ENCODE measurements at places on chromosomes 3 and 15. TPM values are rescaled to one million over a fixed set of nuclear protein-coding genes. Genes with fewer than 3 reads are reported as not detected.

CHRNA5 gene
- total RNA-seq = 23.3 TPM

SLC12A8 gene
- 10.3 TPM for total RNA-seq

ACKR2 gene
- 0.41 TPM for total RNA-seq

LINS1 gene
- total RNA-seq = 10.4 TPM

IGSF10 gene
- total RNA-seq = 0.60 TPM

BOC gene
- total RNA-seq = 6.6 TPM

ZPLD1 gene
- not detected for total RNA-seq

CRYBG3 gene
- 12.6 TPM for total RNA-seq

SLC9C1 gene
- 2.5 TPM for total RNA-seq

- no peak for DNase-seq
Observed at GRCh38 chr3:12301513-12301912, 12.6 kb downstream of the PPARG start.

DNA sequence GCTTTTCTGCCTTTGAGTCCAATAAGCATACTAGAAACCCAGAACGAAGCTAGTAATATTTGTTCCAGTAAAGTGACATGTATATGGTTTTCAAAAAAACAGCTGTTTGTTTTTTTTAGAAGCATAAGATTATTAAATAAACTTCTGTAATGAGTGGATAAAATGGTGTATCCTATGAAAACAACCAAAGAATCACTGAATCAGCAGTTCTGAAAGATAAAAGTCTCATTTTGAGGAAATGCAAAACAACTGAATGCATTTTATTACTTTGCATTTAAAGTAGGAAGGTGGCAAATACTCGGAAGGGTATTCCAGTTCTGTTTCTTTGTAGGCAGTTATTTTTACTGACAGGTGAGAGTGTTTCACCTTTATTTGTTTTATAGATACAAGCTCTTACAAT is 107.0 kb downstream of the CNTN4 start:
- DNase-seq = no peak

DNA sequence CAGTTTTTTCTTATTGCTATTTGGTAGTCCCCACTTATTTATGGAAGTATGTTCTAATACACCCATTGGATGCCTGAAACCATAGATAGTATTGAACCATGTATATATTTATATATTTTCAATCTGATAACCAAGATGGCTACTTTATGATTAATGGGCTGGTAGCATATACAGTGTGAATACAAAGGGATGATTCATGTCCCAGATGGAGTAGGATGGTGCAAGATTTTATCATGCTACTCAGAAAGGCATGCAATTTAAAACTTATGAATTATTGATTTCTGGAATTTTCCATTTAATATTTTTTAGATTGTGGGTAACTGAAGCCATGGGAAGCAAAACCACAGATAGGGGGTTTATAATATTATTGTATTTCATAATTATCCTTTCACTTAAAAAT is 35.2 kb downstream of the AP4E1 start:
- no peak for DNase-seq

GRCh38 chr3:41893977-41894376 is 67.9 kb downstream of the ULK4 start:
- no peak for DNase-seq

DNA sequence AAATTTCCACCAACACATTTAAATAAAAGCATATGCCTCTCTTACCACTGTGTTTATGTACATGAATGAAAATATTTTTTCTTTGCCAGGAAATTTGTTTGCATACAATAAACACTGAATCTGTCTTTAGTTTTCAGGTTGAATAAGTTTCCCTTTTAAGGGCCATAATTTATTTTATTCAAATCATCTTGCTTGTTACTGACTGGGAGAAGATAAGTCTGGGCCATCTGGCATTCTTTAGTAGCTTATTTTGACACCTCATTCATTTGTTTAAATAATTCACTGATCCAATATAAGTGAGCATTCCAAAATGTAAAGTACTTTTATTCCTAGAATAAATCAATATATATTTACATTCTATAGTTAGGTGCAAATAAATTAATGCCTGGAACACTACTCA is 1001.3 kb downstream of the PLOD2 start:
- no peak for DNase-seq

- DNase-seq = peak; percentile 82
Observed at GRCh38 chr3:143121241-143122088, 1.9 kb downstream of the CHST2 start.

DNA sequence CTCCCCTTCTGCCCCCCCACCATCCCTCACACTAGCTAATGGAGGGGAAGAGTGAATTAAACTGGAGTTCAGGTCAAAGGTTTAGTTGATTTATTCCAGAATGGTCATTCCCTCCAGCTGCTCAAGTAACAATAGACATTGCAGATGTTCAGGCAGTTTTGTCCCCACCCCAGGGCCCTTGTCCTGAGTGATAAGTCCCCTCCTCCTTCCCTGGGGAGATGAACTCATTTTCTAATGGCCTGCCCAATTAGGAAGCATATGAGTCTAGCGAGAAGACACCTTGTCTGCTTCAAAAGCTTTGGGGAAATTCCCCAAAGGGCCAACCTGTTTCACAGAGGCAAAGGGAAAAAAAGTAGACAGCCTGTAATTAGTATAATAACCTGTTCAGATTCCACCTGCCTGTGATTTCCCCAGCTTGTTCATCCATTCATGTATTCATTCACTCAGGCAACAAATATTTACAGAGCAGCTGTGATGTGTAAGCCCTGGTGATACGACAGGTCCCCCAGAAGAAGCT is 165.3 kb downstream of the SHQ1 start:
- DNase-seq = no peak

- no peak for DNase-seq
Observed at GRCh38 chr3:11810276-11810675, 36.4 kb downstream of the TAMM41 start.

DNA sequence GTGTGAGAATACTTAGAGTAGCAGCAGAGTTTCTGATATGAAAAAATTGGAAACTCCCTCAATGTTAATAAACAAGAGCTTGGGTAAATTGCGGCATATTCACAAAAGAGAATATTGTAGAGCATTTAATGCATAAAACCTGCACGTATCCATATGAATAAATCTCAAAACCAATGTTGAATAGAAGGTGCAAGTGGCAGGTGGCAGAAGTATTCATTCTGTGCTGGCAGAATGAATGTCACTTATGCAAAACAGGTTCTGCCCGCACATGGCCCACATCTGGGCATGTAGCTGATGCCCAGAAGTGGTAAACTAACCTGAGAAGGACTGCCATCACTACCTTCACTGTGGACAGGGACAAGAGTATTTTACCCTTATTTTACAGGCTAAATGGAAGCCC is 14.1 kb upstream of the PRSS50 start:
- no peak for DNase-seq

- no peak for DNase-seq
Observed at GRCh38 chr3:188320757-188321156, 166.8 kb downstream of the LPP start.

DNA sequence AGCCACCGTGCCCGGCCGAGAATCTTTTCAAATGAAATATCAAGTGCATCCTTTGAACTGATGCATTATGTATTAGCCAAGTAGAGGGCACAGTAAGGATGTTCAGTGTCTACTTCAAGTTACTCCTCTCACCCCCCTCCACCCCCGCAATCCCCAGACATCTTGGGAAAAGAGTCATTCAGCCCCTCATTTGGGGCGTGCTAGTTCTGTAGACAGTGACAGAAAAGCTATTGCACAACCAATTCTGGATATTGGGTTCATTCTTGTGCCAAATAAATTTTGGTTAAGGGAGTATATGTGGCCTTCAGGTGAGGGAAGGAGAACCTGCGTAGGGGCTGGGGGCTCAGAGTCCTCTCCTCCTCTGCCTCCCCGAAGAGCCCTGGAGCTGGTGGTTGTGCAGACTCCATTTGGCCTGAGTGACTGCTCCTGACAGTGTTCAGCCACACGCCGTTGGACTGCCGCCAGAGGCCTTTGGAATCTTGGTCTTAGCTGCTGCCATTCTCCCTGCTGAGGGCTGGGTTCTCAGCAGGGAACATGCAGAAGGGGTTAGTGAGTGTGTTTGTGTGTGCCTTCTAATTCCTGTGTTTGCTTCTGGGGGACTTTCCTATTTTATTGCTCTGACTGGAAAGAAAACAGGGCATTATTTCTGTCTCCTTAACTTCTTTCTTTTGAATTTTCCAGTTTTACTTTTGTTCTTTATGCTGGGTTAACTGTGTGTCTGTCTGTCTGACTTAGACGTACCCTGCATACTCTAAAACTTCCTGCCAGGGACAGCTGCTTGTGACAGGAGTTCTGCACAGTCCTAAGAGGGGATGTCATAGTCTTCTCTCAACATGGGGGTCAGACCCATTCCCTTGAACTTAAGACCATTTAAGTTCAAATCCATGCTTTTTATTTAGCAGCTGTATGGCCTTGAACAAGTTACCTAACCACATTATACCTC is 21.0 kb downstream of the RARB start:
- DNase-seq = no peak

DNA sequence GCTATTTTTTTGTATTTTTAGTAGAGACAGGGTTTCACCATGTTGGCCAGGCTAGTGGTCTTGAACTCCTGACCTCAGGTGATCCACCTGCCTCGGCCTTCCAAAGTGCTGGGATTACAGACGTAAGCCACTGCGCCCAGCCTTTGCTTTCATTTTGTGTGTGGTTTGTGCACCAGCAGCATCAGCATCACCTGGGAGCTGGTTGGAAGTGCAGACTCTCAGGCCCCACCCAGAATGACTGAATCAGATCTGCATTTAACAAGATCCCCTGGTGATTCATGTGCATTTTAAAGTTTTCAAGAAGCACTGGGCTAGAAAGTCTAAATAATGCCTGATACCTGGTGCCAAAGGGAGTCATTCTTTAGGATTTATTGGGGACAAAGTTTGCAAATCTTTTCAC is 73.4 kb upstream of the BNIP2 start:
- peak; percentile 38 for DNase-seq

- DNase-seq = no peak
Observed at GRCh38 chr3:101204246-101204645, 116.1 kb downstream of the IMPG2 start.

DNA sequence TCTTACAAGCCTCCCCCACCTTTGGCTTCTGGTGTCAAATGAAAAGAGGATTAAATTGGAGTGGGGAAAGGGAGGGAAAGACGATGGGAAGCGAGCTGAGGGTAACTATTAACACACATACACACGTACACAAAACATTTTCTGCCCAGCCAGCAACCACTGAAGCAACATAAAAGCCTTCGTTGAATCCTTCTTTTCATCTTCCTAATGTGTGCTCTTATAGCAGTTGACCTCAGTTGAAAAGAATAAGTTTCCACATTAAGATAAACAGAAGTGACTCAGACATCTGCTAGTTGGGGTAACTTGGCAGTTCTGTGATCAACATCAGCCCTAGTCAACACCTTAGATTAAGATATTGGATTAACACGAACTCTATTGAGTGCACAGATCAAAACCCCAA is 558.5 kb downstream of the MECOM start:
- DNase-seq = no peak

GRCh38 chr3:66441129-66441528 is 59.7 kb downstream of the LRIG1 start:
- no peak for DNase-seq

DNA sequence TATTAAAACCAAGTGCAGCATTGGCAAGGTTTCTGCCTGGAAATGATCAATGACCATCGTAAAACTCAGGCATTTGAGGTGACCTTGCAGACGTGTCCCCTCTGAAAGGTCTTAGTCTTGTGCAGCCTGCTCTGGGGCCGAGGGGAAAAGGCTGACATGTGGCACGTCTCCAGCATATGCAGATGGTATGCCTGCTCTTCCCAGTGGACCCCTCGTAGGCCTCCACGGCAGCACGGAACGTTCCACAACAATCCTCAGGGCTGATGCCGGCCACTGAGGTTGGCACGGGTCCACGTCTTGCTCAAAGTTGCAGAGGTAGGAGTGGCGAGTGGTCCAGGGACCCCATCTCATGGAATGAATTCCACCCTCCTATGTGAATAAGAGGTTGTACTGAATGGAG is 247.5 kb upstream of the LYSMD4 start:
- DNase-seq = no peak

GRCh38 chr15:44695294-44695693 is 15.8 kb downstream of the PATL2 start:
- DNase-seq = no peak

DNA sequence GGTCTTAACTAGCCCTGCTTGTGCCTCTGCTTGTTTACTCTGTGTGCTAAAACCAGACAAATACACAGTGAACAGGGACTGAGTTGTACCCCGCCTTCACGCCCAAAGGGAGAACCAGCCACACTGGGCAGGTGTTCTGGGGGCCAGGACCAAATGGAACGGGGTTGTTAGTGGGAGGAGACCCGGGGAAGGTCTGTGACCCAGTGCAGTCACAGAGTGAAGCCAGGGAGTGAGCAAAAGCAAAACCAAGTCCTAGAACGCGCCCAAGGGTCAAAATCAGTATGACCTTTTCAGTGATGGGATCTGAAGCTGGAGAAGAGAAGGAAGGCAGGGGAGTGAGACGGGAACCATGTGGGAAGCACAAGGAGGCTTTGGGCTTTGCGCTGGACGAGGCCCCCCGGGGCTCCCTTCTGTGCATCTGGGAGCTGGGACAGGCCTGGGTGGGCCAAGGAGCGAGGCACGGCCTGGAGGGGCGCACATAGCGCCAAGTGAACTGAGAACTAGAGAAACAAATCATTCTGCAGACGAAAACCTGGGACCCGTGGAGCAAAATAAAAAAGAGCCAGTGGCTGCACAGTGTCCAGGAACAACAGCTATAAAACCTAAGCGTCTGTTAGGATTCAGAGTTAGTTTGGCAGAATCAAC is 78.3 kb upstream of the ALDH1A3 start:
- DNase-seq = no peak

DNA sequence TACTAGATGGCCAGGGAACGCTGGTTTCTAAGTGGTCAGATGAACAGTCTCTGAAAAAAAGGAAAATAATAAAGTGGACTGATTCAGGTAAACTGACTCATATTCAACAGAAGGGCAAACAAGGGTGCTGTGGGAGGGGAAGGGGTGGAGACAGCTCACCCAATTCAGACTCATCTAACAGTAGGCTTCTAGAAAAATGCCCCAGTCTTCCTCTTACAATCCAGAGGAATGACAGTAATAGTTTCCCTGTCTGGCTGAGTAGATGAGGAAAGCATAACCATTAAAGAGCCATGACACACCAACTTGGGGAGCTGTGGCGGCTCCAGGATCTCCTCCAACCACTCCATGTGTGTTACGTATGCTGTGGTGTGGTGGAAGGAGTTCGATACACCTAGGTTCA is 231.4 kb upstream of the UMPS start:
- DNase-seq = no peak

DNA sequence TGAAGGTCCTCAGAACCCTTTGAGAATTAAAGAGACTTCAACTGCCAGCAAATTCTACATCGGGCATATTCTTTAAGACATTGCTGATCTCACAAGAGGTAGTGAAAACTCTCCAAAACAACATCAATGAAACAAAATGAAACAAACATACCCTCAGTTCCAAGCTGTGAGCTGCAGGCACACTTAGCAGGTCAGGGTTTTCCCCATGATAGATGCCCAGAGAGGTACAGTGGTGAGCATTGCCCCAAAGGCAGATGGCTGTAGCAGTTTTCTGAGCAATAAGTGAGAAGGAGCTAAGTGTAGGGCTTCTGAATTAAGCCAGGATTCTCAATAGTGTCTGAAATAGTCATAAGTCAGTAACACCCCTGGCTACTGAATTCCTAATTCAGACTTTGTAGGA is 96.1 kb upstream of the TSEN2 start:
- DNase-seq = no peak

- no peak for DNase-seq
Observed at GRCh38 chr3:136750209-136750896, 1.8 kb downstream of the STAG1 start.
